ENCODE measurements at places on chromosomes 11 and 22. TPM values are rescaled to one million over a fixed set of nuclear protein-coding genes. Genes with fewer than 3 reads are reported as not detected.

GRCh38 chr11:26102325-26102724, 229.6 kb upstream of the ANO3 start:
- DNase-seq = no peak

DNA sequence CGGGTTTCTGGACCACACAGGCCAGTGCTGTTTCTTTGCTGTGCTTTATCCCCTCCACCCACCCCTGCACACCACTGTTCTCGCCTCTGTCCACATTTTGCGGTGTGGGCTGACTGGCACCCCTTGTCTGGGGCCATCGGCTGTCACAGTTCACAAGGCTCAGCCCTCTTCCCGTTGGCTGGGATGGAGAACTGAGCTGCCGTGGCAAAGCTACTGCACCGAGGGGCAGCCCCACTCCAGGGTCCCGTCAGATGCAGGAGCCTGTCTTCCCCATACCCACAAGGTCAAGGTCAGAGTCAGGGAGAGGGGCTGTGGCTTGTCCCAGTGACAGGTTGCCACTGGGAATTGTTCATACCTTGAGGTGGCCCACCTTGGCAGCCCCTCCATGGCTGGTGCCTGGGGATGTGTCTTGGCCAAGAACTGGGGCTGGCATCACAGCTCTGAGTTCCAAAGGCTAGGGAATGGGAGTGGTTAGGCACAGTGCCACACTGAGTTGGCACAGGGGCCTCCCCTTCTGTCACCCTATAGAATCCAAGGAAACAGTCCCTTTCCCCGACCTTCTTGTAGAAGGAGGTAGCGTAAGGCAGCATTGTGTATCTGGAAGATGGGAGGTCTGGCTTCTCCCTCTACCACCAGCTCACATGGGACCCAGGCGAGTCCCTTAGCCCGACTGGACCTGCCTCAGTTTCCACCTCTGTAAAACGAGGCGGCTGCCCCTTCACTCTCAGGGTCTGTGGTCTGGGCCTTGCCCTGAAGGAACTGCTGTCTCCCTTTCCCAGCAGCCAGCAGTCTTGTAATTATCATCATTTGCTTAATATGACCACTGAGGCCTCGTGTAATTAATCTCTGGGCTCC, 3.4 kb downstream of the GRK2 start:
- DNase-seq = peak; percentile 51

GRCh38 chr11:79274636-79275331, 166.0 kb downstream of the TENM4 start:
- DNase-seq = no peak

DNA sequence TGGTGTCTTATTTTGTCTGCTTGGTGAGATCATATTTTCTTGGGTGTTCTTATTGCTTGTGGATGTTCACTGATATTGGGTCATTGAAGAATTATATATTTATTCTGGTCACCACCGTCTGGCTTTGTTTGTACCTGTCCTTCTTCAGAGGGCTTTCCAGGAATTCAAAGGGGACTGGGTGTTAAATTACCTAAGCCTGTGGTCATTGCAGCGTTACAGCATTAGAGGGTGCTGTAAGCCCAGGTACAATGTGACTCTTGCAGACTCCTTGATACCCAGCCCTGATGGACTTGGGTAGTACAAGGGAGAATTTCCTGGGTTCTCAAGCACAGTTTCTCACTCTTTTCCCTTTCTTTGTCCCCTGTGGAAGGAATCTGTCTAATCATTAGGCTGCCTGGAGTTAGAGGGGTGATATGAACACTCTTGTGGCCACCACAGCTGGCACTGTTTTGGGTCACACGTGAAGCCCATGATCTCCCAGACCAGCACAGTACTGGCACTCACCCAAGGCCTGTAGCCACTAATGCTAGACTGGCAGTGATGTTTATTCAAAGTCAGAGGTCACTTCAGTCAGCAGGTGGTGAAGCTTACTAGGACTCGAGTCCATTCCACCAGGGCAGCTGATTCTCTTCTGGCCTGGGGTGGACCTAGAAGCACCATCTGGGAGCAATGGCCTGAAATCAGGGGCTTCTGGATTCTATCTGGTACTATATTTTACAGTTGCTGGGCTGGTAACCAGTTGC, 56.1 kb upstream of the NARS2 start:
- DNase-seq = no peak

DNA sequence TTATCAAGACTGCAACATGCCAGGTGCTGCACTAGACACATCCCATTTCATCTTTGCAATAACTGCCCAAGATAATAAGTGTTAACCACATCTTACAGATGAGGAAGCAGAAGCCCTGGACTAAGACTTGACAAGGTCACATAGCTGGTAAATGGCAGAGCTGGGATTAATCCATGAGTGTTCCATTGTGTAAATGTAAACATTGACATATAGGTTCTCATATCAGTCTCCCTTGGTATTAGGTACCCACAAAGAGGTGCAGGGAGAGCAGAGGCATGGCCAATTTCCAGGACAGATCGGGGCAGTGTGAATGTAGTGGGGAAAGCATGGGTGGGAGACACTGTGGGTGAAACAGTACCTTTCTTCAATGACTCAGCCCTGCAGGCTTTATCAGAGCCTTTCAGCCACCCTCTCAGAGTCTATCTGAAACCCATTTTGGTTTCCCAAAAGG, 17.9 kb downstream of the MICAL2 start:
- no peak for DNase-seq

- DNase-seq = no peak
Measured at GRCh38 chr11:120041625-120042024, 96.3 kb downstream of the TRIM29 start.

The SHISAL1 gene
- 1.3 TPM for total RNA-seq

The WNT7B gene
- 0.10 TPM for total RNA-seq

The STT3A gene
- total RNA-seq = 184 TPM

The ARHGAP8 gene
- 24.8 TPM for total RNA-seq

The TMPRSS5 gene
- total RNA-seq = 0.21 TPM

The DCHS1 gene
- 15.7 TPM for total RNA-seq

The ARRB1 gene
- total RNA-seq = 110 TPM
